Nucleus accumbens (tissue), 56 donors: ENCODE measurements at places on chromosomes 6 and 20.

DNA sequence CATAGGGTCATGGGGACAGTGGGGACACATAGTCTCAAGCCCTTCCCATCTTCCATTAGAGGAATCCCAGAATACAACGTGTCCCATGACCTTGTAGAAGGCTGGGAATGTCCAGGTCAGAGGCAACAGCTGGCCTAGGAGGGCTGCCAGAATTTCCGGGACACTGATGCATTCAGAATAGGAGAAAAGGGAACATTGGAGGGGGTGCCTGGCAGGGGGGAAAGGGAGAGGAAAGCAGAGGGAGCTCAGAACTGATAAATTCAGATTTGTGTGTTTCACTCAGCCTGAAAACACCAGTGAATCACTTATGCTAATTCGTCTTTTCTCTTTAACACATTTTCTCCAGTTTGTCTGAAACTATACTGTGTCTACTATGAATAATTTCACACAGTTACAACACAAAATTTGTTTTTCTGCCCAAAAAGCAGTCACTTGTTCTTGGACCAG is 35.5 kb upstream of the BMP2 start:
- peak; percentile 15 for DNase-seq

- DNase-seq: no peak
Observed at GRCh38 chr20:37989601-37990295, 43.5 kb downstream of the TTI1 start.

DNA sequence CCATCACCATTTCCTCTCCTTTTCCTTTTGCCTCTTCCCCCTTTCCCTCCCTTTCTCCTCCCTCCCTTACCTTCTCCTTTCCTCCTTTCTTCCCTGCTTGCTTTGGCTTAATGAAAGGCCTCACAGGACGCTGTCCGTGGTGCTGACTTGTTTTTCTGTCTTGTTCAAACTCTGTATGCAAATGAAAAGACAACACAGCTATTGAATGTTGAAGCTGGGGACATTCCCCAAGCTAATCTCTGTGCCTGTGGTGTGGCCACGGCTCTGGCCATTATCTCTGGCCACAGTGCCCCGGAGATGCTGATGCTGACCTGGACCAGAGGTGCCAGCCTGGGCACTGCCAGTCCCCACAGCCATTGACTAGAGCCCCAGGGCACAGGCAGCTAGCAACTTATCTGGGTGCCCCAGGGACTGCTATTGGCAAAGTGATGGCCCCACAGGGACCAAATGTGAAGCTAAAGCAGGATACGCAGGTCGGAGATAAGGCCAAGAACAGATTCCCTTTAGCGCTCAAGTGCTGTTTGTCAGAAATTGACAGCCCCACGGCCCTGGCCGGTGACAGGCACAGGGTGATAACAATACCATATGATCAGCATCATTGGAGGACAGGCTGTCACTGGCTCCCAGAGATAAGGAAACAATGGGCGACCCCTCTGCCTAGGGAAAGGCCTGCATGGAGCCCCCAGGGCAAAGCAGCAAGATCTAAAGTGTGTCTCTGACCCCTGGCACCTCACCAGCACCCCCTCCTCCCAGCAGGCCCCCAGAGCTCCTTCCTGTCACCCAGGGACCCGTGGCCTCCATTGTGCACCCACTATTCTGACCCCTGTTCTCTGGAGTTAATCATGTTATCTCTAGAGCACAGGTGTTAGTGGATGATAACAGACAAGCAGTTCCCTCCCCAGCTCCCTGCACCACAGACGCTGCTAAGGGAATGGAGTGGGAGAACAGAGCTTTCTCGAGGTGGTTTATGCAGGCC is 31.6 kb upstream of the SLC32A1 start:
- DNase-seq: peak; percentile 25

- no peak for DNase-seq
Observed at GRCh38 chr6:130369831-130370230, 4.0 kb downstream of the TMEM200A start.

- no peak for DNase-seq
Observed at GRCh38 chr20:44838521-44838920, 28.2 kb upstream of the RIMS4 start.

- no peak for DNase-seq
Observed at GRCh38 chr6:14827354-14827753, 418.5 kb upstream of the JARID2 start.

DNA sequence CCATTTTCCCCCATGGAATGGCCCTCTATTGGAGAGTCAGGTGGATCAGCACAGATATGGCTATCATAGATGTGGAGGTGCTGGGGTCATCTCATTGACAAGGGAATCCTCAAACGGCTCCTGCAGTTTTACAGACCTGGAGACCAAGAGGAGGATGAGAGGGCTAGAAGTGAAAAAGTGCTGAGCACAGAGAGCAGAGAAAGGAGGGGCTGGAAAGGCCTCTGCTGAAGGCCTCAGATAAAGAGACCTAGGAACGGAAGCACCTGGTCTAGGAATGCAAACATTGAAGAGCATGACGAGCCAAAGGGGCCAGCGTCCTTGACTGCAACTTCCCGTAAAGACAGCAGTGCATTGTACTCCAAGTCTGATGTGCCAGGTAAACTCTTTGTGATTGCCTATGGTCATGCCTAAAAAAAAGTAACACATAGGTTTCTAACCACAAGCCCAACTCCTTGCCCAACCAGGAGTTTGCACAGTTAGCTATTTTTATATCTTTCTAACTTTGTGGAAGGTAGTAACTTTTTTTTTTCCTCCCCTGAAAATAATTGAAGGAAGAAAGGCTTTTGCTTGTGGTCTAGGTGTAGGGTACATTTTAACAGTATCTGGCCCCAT is 15.2 kb downstream of the RSPH4A start:
- no peak for DNase-seq

GRCh38 chr6:29797135-29797534 is 30.5 kb upstream of the HLA-G start:
- DNase-seq: no peak

DNA sequence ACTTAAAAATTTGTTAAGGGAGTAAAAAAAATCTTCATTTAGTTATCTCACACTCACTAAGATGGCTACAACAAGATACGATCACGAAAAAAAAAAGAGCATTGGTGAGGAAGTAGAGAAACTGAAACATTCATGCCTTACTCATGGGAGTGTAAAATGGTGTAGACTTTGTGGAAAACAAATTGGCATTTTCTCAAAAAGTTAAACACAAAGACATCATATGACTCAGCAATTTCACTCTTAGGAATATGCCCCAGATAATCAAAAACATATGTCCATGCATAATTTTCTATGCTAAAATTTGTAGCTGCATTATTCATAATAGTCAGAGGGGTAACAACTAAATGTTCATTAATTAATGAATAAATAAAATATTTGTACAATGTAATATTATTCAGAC is 120.9 kb upstream of the IRAK1BP1 start:
- DNase-seq: no peak

GRCh38 chr6:138833816-138834539 is 38.1 kb downstream of the ECT2L start:
- DNase-seq: no peak

DNA sequence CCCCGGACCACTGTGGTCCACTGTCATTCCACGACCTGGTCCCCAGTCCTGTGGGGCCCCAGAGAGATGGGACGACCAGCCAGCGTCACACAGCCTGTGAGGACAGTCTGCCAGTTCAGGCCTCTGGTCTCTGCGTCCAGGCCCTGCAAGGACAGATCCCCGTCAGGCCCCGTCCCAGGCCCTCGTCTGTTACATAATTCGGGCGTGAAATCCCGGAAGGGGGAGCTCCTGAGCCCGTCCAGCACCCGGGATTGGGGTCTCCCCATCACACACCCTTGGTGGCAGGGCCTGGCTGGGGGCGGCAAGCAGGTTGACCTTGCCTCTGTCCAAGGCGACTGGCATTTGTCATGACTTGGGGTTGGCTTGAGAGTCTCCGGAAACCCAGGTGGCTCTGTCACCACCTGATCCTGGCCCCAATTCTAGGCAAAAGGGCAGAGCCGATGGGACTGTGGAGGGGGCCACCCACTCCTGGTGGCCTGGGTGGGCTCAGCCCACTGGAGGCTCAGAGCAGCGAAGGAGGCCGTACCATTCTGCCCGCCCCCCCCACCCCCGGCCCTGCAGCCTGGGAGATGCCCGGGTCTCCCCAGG is 73.8 kb upstream of the GATA5 start:
- no peak for DNase-seq

- DNase-seq: no peak
Observed at GRCh38 chr6:17771609-17772008, 64.9 kb upstream of the NUP153 start.

GRCh38 chr6:52531834-52532233 is 45.0 kb downstream of the TRAM2 start:
- no peak for DNase-seq

GRCh38 chr6:153572371-153572770 is 441.3 kb upstream of the RGS17 start:
- no peak for DNase-seq

DNA sequence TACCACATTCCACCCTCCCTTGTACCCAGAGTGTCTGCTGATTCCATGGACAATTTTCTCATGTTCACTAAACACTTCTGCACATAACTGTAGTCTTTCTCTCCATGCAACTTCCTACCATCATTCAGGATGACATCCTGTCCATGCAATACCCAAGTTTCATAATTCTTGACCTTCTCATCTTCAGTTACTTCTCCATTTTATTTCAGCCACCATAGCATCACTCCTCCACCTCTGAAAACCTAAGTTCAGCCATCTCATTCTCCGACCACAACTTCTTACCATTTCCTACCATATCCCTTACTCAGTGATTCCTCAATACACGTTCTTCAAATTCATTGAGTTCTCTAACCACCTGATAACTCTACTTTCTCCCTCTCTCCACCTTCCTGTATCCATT is 216.5 kb upstream of the TENT5A start:
- DNase-seq: no peak

GRCh38 chr6:28683945-28684538 is 158.4 kb downstream of the GPX5 start:
- no peak for DNase-seq

- no peak for DNase-seq
Observed at GRCh38 chr6:110523451-110524021, 47.1 kb upstream of the SLC22A16 start.

DNA sequence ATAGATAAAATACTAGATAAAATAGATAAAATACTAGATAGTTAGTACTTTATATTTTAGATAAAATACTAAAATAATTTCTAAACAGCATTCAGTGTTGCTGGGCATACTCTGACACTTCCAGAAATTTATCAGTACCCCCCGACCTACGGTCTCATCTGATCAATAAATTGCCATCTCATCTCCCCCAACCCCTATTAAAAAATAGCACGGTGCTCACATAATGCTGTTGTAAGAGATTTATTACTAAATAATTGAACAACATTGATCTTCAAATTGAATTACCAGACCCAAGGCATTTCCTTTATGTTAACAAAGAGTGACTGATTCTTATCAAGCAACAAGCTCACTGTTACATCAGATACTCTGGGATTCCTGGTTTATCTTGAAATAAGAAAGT is 300.9 kb downstream of the CBLN4 start:
- no peak for DNase-seq

- DNase-seq: no peak
Observed at GRCh38 chr6:51562198-51562597, 525.2 kb downstream of the PKHD1 start.

DNA sequence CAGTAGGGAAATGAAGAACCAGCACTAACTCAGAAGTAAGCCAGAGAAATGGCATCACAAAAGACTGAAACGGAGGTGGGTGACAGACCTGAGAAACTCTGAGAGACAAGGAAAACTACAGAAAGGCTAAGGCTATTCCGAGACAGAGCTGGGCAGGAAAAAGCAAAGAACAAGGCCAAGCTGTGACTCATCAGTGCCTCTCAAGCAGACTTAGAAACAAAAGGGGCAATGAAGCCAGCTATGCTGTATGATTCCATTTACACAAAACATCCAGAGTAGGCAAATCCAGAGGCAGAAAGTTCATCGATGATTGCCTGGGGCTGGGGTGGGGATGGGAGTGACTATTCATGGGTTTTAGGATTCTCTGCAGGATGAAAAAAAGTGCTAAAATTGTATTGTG is 50.0 kb downstream of the SLC23A2 start:
- DNase-seq: no peak

DNA sequence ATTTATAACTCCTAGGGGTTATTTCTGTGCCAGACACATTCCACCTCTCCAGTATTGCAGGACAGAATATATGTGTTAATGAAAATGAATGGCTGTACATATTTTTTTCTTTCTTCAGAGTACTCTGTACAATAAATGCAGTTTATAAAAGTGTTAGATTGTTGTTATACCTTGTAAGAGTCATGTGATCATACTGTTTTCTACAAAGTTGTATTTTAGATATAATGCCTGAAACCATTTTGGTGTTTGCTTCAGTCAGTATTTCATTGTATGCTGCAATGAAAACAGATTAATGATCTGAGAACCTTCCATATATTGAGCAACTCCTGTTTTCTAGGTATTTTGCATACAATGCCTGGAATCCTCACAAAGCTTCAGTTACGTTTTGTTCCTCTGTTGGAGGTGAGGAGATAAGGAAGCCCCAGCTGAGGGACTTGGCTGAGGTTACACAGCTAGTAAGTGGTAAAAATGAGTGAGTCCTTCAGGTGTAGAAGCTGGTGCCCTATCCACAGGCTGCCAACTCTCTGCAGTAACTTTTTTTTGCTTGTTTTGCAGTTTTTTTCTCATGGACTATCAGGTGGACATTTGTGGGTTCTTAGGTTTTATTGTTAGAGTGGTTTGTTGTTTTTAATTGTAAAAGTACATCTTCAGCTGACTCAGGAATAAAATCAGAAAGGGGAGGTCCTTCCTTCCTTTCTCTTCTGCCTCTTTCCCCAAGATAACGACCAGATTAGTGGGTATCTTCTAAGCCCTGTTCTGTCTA is 11.6 kb downstream of the PDCD2 start:
- no peak for DNase-seq

DNA sequence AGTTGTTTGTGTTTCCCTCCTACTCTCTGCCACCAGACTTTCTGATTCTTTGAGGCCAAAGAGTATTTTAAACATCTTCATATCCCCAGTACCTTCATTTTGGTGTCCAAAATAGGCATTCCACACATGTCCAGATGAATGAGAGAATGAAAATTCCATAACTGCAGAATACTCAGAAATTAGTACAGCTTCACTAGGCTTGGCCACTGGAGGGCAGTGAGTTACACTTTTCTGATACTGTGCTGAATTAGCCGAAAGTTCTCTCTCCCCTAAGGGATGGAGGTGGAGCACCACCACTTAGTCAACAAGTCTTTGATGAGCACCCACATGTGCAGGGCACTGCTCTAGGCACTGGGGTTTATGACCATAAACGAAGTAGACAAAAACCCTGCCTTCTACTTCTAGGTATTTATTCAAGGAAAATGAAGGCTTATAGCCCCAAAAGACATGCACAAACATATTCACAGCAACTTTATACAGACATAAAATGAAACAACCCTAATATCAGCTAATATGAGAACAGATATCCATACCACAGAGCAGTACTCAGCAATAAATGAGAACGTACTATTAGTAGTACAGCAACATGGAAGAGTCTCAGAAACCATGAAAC is 46.1 kb upstream of the TMEM217 start:
- DNase-seq: peak; percentile 12
